Activated T-helper 2 cell treated with anti-CD3 and anti-CD28 coated beads, Interferon-gamma antibody, Interleukin-2, Interleukin-4, amounts not matched to agents 10 μg/mL and 5 μg/mL and 100 μg/mL, durations not matched to agents 14 hours and 24 hours and 36 hours (primary cell): ENCODE measurements at places on chromosomes 11 and 22. TPM values are rescaled to one million over a fixed set of nuclear protein-coding genes. Genes with fewer than 3 reads are reported as not detected.
A peak's percentile ranks its signal among the peaks of the same experiment; 100 is the strongest.

GRCh38 chr11:122167100-122167499, 51.1 kb upstream of the BLID start:
- DNase-seq, result no peak

DNA sequence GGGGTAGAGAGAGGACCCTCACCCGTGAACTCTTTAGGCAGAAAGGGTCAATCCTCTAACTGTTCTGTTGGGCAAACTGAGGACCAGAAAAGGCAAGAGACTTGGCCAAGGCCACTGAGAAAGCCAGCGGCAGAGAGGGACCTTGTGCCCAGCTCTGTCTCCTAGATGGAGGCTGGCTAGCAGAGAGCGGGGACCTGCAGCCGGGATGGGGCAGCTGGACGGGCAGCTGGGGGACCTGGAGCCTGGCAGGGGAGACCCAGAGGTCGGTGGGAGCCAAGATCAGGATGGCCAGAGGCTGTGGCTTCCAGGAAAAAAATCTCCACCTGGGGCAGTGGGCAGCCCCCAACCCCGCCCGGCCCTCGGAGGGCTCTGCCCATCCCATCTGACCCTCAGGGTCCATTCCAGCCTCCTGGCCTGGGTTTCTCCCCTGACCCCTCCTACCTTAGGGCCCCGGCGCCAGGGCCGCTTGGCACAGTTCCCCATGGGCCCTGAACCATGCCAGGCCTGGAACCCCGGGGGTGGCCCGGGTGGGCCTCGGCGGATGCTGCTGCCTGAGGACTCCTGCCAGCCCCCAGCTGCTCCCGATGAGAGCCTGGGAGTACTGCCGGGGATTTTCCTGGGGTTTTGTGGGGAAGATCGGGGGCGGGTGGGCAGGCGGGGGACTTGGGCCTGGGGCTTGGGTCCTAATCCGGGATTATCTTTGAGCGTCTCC, at the start of gene CABP2:
CABP2 (minus strand) TSS at position 603 of the 712 bp plus-strand sequence; CDS start at position 483, 120 bp downstream.
- DNase-seq, result no peak

GRCh38 chr11:118435893-118436624, at the start of gene KMT2A:
Gene KMT2A (plus strand): TSS chr11:118436492. CDS start chr11:118436513, 21 bp downstream.
- peak; percentile 94 for DNase-seq

FZD4 gene
- 0.11 and 0.16 TPM in 2 replicates for total RNA-seq

APOA1 gene
- total RNA-seq, result not detected in 2 replicates

F2 gene
- total RNA-seq, result 0.11 TPM in 1 of 2 replicates, not detected in the other

HOATZ gene
- not detected in 2 replicates for total RNA-seq

- no peak for DNase-seq
Observed at GRCh38 chr11:79066456-79067351, 374.1 kb downstream of the TENM4 start.

APOBEC3B gene
- 17.0 and 17.2 TPM in 2 replicates for total RNA-seq

- DNase-seq, result no peak
Observed at GRCh38 chr11:121800731-121801393, 315.2 kb downstream of the BLID start.

GRCh38 chr11:118448294-118448693, 12.0 kb downstream of the KMT2A start:
- no peak for DNase-seq

- no peak for DNase-seq
Observed at GRCh38 chr22:45462034-45462655, 40.5 kb upstream of the FBLN1 start.

DNA sequence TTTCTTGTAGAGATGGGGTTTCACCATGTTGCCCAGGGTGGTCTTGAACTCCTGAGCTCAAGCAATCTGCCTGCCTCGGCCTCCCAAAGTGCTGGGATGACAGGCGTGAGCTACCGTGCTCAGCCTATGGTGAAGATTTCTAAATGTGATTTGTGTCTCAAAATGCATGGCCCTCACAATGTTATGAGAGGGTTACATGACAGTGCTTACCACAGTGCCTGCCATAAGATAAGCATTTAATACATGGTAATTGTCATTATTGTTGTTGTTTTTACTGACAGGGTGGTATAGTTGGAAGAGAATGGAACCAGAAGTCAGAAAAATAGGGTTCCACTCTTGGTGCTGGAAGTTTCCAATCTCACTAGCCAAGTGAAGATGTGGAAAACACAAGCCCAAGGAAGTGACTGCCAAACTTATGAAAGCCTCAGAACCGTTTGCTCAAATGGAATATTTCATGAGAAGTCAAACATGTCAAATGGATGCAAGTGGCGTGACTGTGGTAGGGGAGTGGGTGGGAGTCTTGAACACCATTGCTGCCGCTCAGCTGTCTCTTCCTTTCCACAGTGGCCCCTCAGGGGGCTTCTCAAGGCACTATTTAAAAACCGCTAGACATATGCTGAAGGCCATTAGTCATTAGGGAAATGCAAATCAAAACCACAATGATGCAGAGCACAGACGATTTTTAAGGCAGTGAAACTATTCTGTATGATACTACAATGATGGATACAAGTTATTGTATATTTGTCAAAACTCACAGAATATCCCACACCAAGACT, 29.1 kb upstream of the LMO2 start:
- no peak for DNase-seq

- peak; percentile 84 for DNase-seq
Observed at GRCh38 chr11:61129639-61130523, 27.6 kb downstream of the CD5 start.

SMTNL1 gene
- not detected in 2 replicates for total RNA-seq

DNA sequence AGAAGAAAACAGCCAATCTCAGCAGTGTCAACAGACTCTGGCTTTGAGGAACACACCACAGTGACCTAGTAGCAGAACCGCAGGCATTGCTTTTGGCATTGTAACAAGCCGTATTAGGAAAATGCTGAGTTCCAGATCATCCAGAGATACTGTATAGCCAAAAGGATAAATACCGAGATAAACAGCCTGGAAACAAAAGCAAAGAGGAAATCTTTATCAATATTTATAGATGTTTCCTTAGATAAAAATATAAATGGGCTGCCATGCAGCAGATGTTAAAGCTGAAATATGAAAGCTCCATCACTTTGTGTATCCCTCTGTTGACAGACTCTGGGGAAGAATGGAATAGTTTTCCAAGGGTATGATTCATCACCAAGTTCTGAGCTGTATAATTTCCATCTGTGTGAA, 98.9 kb upstream of the TP53AIP1 start:
- no peak for DNase-seq

PLAAT5 gene
- total RNA-seq, result 0.64 and 0.80 TPM in 2 replicates

MOGAT2 gene
- total RNA-seq, result not detected in 2 replicates

DNA sequence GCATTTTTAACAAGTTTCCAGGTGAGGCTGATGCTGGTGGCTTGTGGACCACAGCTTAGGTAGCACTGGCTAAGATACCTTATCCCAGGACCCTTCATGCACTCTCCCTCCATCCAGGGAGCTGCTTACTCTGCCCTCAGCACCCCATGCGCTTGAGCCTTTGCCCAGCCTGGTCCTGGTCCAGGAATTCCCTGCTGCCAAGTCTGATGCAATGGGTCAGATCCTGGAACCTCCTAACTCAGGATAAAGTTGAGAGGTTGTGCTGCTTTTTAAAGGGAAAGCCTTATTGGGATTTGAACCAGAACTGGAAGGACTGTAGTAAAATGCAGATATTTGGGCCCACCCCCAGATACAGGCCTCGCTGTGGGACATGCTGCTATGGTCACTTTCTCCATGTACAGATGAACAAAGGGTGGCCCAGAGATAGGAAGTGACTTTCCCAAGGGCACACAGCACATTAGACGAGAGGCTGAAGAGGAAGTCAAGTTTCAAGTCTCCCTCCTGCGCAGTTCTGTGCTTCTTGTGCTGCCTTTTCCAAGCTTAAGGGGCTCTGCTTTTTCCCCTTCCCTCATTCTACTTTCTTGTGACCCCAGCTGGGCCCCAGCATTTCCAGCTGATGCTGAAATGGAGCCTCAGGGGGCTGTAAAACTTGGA, 824 bp upstream of the LGALS12 start:
- DNase-seq, result no peak

DNA sequence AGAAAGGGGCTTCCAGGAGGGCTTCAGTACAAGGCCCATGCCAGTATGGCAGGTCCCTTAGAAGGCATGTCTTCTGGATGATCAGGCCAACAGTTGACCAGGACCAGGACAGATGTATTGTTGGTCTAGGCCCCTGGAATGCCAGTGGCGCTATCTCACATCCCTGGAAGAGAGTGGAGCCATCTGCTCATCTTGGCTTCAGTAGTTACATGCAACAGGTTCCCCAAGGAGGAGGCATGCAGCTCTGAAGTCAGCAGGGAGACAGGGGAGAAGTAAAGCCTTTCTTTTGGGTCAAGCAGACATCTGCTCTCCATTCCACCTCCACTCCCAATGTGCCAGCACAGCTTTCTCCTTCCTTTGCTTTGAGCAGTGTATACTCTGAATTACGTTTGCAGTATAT, 244.1 kb downstream of the KIRREL3 start:
- DNase-seq, result no peak

NCF4 gene
- 15.7 and 18.8 TPM in 2 replicates for total RNA-seq

- DNase-seq, result peak; percentile 30
Observed at GRCh38 chr11:63767565-63768236, 874 bp downstream of the ZFTA start.

MISFA gene
- total RNA-seq, result 2.0 and 3.0 TPM in 2 replicates

GRCh38 chr11:113926273-113927197, 21.9 kb downstream of the HTR3B start:
- DNase-seq, result no peak

MPZL3 gene
- 49.5 and 49.7 TPM in 2 replicates for total RNA-seq

DNA sequence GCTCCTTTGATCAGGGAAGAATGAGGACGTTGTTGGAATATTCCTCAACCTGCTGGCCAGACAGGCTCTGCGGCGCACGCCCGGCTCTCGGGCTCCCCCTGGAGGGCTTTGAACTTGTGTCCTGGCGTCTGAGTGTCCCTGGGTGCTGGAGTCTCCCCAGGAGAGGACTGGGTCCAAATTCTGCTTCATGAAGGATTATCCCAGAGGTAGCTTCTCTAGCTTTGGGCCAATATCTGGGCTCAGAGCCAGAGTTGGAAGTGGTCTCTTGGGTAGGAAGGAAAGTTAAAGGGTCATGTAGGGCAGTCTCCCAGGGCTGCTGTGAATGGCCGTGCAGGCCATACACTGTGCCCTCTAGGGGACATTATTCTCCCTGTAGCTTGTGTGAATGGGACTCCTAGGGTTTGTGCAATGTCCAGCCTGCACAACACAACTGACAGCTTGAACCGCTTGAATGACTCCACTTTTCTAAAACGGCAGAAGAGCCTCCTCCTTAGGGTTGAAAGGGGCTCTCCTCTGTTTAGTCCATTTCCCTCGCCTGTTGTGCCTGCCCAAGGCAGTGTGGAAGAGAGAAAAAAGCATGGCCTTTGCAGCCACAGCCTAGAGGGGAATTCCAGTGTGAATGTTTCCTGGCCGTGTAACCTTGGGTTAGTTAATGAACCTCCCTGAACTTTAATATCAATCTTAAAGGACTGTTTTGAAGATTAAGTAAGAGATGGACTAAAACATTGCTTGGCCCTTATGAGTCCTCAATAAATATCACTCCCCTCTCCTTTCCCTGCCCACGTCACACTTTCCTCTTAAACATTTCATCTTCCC, 111.2 kb upstream of the THY1 start:
- peak; percentile 25 for DNase-seq

GRCh38 chr11:12547953-12548650, 126.1 kb upstream of the TEAD1 start:
- DNase-seq, result no peak

- DNase-seq, result no peak
Observed at GRCh38 chr11:17578296-17578695, 31.2 kb downstream of the OTOG start.

DTX4 gene
- 0.09 and 0.68 TPM in 2 replicates for total RNA-seq

GRCh38 chr11:12968826-12969225, 40.3 kb upstream of the RASSF10 start:
- DNase-seq, result no peak

- DNase-seq, result no peak
Observed at GRCh38 chr11:114194702-114195101, 101.5 kb upstream of the NNMT start.

MB gene
- total RNA-seq, result 0.50 and 0.67 TPM in 2 replicates

DNA sequence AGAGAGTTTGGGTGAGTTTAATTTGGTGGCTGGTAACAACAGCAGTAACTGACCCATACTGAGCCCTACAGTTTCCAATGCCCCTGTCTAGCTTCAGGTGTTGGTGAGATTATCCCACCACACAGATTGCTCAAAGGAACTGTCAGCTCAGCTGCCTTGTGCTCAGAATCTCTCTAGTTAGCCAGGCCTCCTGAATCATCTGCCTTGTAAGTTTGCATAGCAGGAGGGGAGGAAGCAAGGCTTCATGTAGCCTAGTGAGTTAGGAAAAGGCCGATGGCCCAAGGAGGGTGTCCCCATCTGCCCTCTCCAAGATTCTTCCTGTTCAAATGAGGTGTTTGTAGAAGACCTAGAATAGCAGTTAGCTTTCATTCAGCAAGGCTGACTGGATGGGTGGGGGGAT, 74.3 kb downstream of the MICAL2 start:
- DNase-seq, result no peak

DNA sequence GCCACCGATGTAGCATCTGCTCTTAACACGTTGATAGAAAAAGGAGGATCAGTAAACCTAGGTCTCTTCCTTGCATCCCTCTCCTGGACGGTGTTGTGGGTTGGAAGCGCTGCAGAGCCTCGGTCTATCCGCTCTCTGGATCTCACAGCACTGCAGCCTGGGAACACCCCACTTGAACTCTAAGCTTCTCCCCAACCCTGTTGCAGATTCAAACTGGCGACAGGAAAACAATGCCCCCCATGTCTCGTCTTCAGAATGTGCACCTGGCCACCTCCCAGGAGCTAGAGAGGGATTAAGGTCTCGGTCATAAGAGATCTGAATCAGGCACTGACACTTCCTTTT, 454 bp downstream of the TMEM218 start:
- DNase-seq, result no peak

GRCh38 chr11:65206441-65206841, 24.7 kb downstream of the CAPN1 start:
- DNase-seq, result no peak

- no peak for DNase-seq
Observed at GRCh38 chr11:74806267-74806666, 57.6 kb downstream of the RNF169 start.

DNA sequence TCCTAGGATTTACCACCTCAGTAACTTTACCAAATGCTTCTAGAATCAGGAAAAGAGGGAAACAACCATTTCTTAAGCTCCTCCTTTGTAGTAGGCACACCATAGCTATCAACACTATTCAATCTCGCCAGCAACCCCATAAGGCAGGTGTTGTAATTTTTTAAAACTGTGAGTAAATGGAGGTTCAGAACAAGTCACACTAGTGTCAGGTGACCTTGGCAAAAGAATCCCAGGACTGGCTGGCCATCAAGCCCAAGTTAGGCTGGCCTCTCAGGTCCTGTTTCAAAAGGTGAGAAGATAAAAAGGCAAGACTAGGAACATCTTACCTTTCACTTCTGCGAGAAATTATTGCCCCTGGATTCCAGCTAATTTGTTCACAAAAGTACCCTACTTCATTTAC, 713 bp downstream of the TOP3B start:
- DNase-seq, result no peak

TMEM191B gene
- total RNA-seq, result 0.37 and 0.62 TPM in 2 replicates

GRCh38 chr22:49723478-49724029, 104.1 kb downstream of the BRD1 start:
- DNase-seq, result no peak

GRCh38 chr11:78080084-78080817, 589 bp upstream of the NDUFC2 start:
- DNase-seq, result no peak

PLA2G3 gene
- total RNA-seq, result not detected in 2 replicates
